Kidney epithelial cell (primary cell): ENCODE measurements at places on chromosomes 6 and 20. TPM values are rescaled to one million over a fixed set of nuclear protein-coding genes. Genes with fewer than 3 reads are reported as not detected.
A peak's percentile ranks its signal among the peaks of the same experiment; 100 is the strongest.

- DNase-seq: no peak
Observed at GRCh38 chr6:107730683-107731314, 93.3 kb downstream of the SCML4 start.

GRCh38 chr6:25192590-25193459 lies 86.3 kb upstream of the CARMIL1 start:
- peak; percentile 69 for DNase-seq

The TREML2 gene
- 0.38 and 0.75 TPM in 2 replicates for total RNA-seq

The TFAP2D gene
- not detected in 2 replicates for total RNA-seq

DNA sequence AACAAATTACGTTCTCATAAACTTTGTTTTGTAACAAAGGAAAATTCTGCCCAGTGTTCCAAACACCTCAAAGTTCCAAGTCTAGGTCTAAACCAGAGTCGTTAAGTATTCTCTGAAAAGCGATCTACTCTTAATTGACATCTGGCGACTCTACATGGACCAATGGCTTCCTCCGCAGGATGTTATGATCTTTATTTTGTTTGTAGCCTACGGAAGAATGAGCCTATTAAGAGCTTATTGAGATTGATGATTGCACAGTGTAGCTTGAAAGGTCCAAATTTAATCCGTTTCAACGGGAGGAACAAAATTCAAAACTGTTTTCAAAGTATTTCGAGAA lies 61.1 kb downstream of the FAM217A start:
- DNase-seq: no peak

DNA sequence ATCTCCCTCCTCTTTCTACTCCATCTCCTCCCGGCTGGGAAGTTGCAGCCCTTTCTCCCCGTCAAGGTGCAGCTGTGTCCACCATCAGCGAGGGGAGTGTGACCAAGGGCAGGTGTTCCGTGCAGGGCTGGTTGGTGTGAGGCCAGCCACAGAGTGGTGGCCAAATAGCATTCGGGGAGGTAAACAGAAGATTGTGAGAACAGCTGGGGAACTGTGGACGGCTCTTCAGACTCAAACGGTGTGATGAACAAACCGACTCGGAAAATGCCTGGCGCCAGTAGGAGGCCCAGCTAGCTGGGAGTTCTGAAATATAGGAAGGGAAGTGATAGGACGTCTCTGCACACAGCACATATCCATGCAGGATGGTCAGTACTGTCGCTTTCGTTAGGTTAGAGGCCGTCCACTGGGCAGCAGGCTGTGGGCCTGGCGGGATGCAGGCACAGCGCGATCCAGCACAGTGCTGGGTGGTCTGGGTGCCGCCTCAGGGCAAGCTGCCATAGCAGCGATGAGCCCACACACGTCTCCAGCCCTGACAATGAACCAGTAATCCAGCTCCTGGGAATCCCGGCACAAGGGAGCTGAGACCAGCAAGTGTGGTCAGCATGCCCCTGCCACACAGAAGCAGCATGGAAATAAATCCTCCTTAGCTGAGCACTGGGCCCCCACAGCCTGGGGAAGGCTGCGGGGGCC lies 258.1 kb downstream of the TAF4 start:
- no peak for DNase-seq

- no peak for DNase-seq
Observed at GRCh38 chr6:167505782-167506181, 180.9 kb downstream of the TTLL2 start.

- no peak for DNase-seq
Observed at GRCh38 chr6:129936329-129937165, 75.4 kb upstream of the TMEM244 start.

DNA sequence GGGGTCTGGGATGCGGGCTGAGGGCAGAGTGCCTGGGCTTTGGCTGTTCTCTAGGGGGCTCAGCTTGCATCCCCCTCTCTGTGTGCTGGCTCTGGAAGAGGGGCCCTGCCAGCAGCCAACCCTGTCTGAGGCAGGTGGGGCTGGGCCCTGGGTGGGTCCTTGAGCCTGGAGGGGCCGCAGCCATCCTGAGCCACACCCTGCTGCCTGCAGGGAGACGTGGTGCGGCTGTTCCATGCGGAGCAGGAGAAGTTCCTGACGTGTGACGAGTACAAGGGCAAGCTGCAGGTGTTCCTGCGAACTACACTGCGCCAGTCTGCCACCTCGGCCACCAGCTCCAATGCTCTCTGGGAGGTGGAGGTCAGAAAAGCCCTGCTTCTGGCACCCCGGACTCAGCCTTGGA lies 41.2 kb downstream of the ITPR3 start:
- no peak for DNase-seq

GRCh38 chr6:144152334-144152900 lies 2.1 kb downstream of the STX11 start:
- DNase-seq: no peak

- DNase-seq: no peak
Observed at GRCh38 chr6:36815962-36816735, 23.1 kb downstream of the CPNE5 start.

The AGER gene
- 0.25 and 2.7 TPM in 2 replicates for total RNA-seq

DNA sequence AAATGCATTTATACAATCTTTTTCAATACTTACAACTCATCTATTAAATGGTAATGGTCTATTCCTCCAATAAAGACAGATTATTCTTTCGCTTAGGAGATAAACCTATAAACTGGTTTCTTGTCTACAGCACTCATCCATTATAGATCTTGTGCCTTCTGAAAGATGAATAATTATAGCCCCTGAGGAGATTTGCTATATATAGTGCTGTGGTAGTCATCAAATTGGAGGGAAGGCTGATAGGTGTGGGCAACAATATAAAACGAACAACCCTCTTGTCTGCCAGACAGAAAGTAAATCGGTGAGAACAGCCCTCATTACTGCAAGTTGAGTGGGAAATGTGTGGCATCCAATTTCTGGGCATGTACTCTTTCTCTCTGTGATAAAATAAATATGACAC lies 292.5 kb upstream of the CNR1 start:
- no peak for DNase-seq

- no peak for DNase-seq
Observed at GRCh38 chr6:27267857-27268434, 20.4 kb downstream of the PRSS16 start.

- DNase-seq: no peak
Observed at GRCh38 chr20:846894-847278, 13.4 kb downstream of the FAM110A start.

DNA sequence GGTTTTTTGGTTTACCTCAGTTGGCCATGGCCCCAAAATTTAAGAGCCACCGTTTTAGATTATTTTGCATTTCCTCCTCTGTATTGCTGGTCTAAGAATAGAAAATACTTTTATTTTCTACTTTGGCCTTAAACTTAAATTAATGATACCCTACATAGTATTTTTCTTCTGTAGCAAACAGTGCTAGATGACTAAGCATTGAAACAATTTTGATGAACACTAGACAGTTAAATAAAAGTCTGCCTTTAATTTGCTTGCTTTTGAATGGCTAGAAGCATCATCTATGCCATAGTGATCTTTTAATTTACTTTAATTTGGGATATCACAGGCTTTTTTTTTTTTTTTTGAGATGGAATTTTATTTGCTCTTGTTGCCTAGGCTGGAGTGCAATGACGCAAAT lies 106.4 kb downstream of the CD109 start:
- DNase-seq: no peak

DNA sequence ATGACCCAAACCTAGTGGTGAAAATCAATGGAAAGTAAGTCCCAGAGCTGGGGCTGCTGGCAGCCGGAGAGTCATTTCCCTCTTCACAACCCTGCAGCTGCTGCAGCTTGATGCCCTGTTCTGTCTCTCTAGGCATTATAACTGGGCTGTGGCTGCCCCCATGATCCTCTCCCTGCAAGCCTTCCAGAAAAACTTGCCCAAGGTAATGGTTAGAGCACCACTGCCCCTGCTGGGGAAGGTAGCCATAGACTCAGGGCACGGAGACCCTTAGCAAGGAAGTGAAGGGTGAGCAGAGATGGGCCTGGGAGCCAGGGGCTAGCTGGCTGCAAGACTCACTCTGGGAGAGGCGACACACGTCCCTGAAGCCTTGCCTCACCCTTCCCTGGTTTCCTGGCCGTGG lies 12.0 kb downstream of the LPIN3 start:
- no peak for DNase-seq

- no peak for DNase-seq
Observed at GRCh38 chr6:35376281-35376680, 33.9 kb downstream of the PPARD start.

- no peak for DNase-seq
Observed at GRCh38 chr6:113627480-113627879, 229.7 kb upstream of the MARCKS start.

DNA sequence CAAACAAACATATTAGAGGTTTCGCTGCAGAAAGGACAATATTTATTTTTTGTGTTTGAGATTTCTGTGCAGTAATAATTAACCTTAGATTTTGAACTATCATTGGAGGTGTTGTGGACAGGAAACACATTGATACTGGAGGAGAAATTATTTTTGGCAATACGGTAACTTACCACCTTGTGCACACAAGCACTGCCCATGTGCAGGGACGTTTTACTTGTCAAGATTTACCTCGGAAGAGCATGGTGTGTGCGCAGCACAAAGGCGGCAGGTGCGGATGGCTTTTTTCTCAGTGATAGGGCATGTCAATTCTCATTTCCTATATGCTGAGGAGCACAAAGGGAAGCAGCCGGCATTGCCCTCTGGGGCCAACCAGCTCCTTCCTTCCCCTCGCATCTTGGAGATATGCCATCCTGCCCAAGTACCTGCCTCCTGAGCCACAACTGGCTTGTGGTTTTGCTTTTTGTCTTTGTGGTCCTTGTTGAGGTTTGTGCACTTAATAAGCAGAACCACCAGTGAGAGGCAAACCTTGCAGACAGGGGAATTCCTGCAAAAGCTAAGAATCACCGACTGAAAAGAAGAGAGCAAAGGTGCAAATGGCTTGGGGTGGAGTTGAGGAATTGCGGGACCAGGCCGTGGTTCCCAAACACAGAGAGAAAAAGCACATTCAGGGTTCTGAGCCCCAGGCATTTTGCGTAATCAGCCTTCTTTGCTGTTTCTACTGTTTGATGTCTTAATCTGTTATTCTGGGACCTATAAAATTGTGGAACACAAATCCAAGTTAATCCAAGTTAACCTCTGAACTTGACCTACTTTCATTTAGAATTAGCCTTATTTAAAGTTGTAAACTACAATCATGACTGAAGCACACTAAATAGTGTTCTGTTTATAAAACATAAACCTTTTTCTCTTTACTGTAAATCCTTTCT lies 21.9 kb downstream of the SAMD5 start:
- no peak for DNase-seq

DNA sequence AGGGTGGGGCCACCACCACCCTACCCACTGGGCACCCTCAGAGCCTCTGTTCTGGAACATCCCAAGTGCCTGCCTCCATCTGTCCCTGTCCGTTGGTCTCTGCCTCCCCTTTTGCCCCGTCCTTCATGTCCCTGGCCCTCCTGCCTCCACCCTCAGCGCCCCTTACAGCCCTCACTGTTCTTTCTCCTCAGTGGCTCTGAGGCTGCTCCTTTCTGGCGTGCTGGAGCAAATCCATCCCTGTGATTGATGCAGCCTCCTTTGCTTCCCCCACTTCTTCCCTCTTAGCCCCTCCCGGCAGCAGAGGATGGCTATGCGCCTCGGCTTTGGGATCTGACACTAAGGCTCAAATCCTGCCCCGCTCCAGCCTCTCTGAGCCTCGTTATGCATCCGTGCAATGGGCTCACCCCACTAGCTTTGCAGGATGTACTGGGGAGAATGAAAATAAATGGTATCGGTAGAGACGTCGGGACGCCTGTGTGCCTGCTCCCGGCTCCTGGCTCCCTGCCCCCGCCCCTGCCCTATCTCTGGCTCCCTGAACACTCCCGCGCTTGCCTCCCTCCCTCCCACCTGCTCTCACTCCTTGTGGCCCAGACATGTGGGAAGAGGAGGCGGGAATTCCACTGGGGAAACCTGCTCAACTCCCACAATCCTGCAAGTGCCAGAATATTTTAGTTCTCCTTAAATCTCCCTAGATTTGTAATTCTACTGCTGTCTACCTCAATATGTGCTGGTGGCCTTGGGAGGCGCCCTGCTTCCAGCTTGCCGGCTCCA lies 13.1 kb downstream of the VSTM2L start:
- DNase-seq: no peak

The CCM2L gene
- total RNA-seq: not detected in 2 replicates

DNA sequence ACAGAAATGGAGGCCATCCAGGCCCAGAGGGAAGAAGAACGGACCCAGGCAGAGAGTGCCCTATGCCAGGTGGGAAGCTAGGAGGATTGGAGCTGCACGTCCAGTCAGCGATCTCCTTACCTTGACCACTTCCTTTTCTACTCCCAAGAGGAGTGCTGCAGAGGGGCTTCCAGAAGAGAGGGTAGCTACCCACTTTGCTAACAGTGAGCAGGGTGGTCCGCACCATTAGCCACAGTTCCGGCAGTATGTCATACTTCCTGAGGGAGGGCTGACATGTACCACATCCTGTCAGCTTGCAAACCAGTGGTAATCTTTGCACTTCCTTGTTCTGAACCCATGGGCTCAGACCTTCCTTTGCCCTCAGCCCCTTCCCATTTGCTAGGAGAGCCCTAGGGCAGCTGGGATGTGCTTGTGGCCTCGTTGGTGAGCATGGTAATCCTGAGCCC lies 35.4 kb downstream of the CEP250 start:
- no peak for DNase-seq

The SLC22A7 gene
- total RNA-seq: not detected in 2 replicates

DNA sequence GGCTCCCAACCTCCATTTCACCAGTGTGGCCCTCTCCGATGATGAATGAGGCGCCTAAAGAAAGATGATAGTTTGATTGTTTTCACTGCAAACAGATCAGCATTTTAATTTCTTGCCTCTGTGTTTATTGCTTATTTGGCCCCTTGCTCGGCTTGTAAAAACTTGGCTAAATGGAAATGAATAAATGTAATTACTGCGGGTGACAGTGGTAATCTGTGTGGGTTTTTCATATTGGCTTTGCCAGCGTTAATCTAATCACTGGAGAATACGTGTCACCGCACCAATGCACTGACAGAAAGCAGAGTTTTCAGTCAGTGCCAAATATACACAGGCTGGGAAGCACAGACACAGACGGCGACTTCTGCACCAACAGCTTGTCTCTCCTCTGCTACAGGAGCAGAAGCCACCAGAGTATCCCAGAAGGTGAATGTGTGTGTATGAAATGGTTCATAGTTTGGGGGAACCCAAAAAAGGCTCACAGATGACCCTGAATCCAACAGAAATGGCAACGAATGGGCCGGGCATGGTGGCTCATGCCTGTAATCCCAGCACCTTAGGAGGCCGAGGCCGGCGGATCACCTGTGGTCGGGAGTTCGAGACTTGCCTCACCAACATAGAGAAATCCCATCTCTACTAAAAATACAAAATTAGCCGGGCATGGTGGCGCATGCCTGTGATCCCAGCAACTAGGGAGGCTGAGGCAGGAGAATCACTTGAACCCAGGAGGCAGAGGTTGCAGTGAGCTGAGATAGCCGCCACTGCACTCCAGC lies 534.0 kb downstream of the PKHD1 start:
- DNase-seq: no peak

DNA sequence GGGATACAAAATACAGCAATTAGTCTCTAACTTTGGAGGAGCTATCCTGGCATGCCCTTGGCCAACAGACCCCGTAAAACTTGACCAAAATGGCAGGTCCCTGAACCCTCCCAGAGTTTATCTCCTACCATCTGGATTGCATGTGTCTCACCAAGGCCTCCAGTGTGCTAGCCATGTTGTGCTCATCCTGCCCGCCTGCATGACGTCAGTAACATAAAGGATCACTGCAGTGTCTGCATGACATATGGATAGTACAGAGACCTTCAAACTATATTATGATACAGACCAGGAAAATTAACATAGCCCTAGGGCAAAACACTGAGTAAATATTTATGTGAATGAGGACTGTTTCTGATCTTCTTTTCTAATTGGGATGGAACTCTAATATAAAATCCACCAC lies 25.3 kb downstream of the CPXM1 start:
- DNase-seq: no peak

- no peak for DNase-seq
Observed at GRCh38 chr20:39553120-39553519, 591.0 kb downstream of the DHX35 start.

The C4A gene
- total RNA-seq: 1.8 and 3.2 TPM in 2 replicates
